ENCODE measurements at places on chromosomes 1 and 21. TPM values are rescaled to one million over a fixed set of nuclear protein-coding genes. Genes with fewer than 3 reads are reported as not detected.
A peak's percentile ranks its signal among the peaks of the same experiment; 100 is the strongest.

DNA sequence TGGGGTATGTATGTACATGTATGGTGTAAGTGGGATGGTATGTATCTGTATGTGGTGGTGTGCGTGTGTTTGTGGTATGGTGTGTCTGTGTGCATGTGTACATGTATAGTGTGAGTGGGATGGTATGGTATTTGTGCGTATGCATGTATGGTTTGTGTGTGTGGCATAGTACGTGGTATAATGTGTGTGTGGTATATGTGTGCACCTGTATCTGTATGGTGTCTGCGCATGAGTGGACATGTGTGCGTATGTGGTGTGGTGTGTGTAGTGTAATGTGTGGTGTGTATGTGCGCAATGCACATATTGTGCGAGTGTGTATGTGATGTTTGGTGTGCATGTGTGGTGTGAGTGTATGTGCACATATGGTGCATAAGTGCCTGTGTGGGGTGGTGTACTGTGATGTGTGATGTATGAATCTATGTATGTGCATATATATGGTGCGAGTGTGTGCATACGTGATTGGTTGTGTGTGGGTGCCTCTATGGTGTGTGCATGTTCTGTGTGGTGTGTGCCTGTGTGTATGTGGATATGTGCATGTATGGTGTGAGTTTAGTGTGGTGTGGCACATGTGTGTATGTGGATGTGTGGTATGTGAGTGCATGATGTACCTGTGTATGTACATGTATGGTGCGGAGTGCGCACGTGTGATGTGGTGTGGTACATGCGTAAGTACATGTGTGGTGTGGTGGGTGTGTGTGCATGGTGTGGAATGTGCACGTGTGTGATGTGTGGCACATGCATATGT lies 38.8 kb downstream of the WDR4 start:
- DNase-seq, result no peak

The NFASC gene
- 0.13 TPM for total RNA-seq

DNA sequence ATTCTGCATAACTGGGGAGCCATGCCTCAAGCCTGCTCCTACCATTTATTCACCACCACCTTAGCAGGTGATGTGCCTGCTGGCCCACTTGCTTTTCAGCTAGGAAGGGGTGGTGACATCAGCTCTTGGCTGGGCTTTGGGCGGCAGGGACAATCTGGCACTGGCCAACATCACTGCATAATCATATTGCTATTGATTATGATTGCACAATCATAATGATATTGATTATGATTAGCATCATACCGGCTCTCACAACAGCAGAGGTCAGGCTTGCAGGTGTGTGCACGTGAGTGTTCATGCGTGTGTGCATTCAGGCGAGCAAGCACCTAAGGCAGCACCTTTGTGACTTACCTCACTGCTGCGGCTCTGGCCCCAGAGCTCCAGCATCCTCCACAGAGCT lies 273.8 kb downstream of the AJAP1 start:
- DNase-seq, result no peak

GRCh38 chr1:32759521-32759981 lies 57.0 kb upstream of the SYNC start:
- DNase-seq, result no peak

GRCh38 chr1:27476237-27476636 lies 13.7 kb downstream of the WASF2 start:
- DNase-seq, result no peak

- peak; percentile 2 for DNase-seq
Observed at GRCh38 chr21:46150073-46150472, 5.3 kb downstream of the FTCD start.

The SH2D2A gene
- 200 TPM for total RNA-seq

DNA sequence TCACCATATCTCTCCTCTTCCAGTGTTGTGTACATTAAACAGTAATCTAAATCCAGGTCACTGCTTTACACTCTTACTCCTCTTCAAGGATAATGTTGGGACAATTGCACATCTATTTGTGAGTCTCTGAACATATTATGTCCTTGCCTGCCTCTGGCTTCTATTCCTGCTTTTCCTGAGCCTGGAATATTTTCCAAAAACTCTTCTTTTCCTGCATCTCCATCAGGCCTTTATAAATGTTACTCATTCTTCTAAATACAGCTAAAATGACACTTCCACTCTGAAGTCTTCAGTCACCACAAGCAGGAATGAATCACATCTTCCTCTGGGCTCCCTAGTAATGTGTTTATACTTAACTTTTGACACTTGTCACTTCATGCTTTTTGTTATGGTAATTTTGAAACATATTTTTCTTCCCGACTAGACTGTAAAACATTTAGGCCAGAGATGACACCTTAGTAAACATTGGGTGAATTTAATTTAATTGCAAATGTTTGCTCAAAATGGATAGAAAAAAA lies 396.0 kb downstream of the LRRIQ3 start:
- no peak for DNase-seq

GRCh38 chr1:162271972-162272371 lies 104.7 kb downstream of the SPATA46 start:
- DNase-seq, result no peak

DNA sequence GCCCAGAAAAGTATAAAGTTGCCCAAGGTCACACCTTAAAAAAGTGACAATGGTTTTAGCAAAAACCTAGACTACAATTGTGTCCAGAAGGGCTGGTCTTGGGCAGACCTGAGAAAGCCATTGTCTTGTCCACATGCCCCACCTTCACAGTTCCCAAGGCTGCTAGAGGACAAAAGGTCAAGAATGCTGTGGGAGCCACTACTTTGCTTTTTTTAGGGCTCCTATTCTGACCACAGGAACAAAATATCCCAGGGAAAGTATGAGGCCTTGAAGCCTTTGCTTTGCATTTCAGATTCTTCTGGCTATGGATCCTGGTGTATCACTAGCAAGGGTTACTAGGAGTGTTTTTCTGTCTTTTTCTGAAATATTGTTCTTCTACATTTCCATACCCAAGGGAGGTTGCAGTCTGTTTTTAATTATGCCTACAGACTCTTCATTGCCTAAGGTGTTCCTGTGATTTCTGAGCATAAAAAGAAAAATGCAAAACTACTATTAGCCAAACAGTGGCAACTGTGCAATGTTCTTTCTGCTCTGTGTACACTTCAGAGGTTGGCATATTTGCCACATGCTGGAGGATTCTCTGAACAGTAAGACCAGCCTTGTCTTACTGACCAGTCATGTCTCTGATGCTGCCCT lies 10.7 kb downstream of the C1orf162 start:
- DNase-seq, result no peak

- DNase-seq, result no peak
Observed at GRCh38 chr1:167825419-167826079, 88.4 kb downstream of the ADCY10 start.

The CD48 gene
- 336 TPM for total RNA-seq

The ALX3 gene
- total RNA-seq, result not detected

- no peak for DNase-seq
Observed at GRCh38 chr1:165152727-165153126, 203.8 kb downstream of the LMX1A start.

All from activated T-cell treated with anti-CD3 and anti-CD28 coated beads, Interleukin-2, amount 50 U/mL, for 4 hours (primary cell).